NCI-H1092 treated with DMSO at 0.1 percent for 48 hours (cell line): ENCODE measurements at places on chromosomes 7 and 10.

GRCh38 chr7:12233175-12233574 lies 22.1 kb downstream of the TMEM106B start:
- no peak for DNase-seq

GRCh38 chr10:111600772-111601171 lies 523.9 kb downstream of the ADRA2A start:
- no peak for DNase-seq

- DNase-seq, result no peak
Measured at GRCh38 chr7:10977113-10977512, 3.4 kb downstream of the PHF14 start.

GRCh38 chr7:80107278-80107677 lies 27.4 kb upstream of the GNAI1 start:
- DNase-seq, result no peak

DNA sequence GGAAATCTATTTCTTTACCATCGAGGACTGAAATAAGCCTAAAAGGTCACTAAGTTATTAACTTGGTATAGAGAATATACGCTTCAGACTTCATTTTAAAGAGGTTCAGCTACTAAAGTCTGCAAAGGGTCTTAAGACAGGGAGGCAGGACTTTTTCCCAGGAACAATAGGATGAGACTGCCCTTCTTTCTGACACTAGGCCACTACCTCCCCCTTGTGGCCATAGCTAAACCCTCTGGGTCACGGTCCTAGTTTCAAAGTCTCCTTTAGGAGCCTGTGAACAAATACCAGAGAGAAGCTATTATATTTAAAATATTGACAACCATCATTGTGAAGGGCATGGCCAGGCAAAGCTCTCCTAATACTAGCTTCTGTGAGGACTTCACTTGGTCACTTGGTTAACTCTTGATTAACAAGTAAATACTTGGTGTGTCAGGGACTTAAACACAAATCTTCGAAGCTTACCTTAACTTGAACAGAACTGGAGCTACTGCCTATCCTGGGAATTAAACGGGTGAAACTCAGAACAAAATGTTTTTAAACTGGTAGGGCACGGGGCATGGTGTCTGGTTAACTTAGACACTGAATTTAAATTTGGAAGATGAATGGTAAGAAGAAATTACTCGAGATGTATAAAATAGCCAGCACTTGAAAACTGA lies 75.6 kb downstream of the CCDC6 start:
- peak; percentile 39 for DNase-seq

GRCh38 chr7:151449990-151450389 lies 10.0 kb upstream of the CRYGN start:
- DNase-seq, result no peak

DNA sequence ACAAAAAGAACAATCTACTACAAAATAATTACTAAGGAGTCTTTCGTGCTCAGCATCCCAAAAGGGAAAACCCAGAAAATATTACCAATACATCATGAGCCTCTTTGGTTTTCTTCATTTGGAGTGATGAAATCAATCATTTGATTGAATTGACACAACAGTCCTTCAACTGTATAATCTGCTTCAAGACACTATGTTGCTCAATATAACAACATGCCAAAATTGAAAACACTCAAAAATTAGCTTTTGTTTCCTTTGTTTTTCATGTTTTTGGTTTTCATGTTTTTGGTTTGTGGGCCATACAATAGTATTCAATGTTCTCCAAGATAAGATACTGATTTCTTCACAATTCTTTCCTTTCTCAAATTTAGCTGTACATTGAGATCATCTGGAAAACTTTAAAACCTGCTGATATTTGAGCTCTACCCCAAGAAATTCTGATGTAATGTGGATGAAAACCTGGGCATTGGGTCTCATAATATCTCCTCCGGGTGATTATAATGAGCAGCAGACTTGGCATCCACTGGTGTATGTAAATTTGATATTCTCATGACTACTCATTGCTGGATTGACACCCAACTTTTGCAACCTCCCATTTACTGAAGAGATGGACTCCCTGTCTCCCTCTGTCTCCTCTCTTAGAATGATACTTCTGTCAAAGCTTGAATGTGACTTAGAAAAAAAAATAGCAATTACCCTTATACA lies 4.6 kb downstream of the SOSTDC1 start:
- DNase-seq, result no peak

GRCh38 chr7:114648680-114649079 lies 234.1 kb downstream of the FOXP2 start:
- DNase-seq, result peak; percentile 77

DNA sequence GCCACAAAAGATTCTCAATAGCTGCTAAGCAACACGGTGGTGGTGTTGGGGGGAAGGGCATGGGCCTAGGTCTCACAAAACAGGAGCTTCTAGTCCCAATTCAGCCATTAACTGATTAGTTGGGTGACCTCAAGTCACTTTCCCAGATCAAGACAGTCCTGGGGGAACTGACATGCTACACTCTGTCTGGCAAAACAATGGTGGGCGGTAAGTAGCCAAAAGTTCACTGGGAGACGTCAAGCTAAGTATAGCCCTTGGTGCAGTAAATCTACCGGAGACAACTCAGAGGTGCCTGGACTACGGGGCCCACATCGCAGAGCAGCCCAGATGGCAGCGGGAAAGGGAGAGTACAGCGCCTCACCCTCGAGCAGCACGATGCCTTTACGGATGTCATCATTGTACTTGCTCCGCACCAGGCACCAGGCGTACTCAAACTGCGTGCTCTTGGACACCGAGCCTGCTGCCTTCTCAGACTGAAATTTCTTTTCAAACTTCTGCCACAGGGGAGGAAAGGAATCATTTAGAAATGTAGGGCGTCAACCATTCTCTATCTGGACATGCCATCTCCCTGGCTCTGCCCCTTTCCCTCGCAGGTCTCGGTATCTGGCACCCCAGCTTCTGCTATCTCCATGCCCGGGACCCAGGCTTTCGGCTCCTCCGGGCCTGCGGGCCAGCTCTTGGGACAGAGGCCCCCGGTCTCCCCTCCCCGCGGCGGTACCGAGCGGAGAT lies 1.1 kb downstream of the FIS1 start:
- DNase-seq, result no peak

DNA sequence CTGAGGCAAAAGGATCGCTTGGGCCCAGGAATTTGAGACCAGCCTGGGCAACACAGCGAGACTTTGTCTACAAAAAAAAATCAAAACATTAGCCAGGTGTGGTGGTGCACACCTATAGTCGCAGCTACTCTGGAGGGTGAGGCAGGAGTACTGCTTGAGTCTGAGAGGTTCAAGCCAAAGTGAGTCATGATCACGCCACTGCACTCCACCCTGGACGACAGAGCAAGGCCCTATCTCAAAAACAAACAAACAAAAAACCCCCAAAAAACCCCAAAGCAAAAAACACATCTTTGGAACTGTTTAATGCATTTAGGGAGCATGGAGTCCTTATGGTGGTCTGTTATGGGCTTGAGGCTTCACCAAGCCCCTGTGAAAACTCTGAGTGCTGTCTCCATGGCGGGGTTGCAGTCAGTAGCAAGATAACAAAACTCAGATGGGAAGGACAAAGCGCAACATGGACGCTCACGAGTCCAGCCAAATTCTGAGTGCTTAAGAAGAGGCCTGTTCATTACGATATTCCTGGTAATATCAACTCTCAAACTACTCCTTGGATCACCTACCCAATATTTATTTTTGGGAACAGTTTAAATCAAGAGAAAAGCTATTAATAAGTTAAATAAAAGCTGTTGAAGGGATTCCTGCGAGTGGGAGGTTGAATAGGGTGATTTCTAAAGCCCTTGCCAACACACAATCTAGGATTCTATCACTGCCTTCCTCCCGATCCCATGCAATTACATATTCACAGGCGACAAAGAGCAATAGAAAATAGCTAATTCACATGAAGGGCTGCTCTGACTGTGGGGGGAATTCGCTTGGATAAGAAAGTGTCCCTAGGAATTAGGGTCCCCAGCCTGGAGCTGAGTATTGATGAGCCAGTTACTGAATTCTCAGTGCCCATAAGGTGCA lies 123.3 kb downstream of the HIPK2 start:
- no peak for DNase-seq

DNA sequence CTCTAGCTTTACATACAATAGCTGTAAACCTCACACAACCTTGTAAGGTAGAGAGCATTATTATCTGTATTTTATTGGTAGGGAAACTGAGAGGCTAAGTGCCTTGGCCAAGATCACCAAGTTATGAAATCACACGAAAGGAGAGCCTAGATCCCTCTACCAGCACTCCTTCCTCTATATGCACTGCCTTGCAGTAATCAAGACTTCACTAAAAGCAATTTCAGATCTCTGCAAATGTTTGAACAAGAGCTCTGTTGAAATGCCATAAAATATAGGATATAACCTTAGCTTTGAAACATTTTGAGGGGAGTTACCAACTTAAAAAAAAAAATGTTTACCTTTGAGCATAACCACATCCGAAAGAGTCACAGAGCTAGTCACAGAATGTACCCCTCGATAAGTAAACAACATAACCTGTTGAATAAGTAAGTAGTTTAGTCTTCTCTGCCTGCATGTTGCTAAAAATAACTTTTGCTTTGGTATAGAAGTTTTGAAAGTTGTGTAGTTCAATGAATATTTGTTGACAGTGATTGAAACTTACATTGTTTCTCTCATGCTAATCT lies 709.4 kb downstream of the AUTS2 start:
- no peak for DNase-seq

GRCh38 chr7:77819021-77819420 lies 20.4 kb downstream of the PHTF2 start:
- no peak for DNase-seq

GRCh38 chr7:151566897-151567320 lies 47.2 kb upstream of the RHEB start:
- no peak for DNase-seq
